Activated T-cell treated with anti-CD3 and anti-CD28 coated beads, Interleukin-2, amount 50 U/mL, for 24 hours (primary cell): ENCODE measurements at places on chromosomes 7 and 10.

- no peak for DNase-seq
- H3K4me3 ChIP-seq, result no peak overlapping the region
- H3K36me3 ChIP-seq, result no peaks in the 10 kb centered on the region
- no peak overlapping the region for H3K27ac ChIP-seq
- H3K27me3 ChIP-seq, result peaks cover 3% of the 10 kb centered on the region
Measured at GRCh38 chr10:51846856-51847506, 147.6 kb upstream of the CSTF2T start.

DNA sequence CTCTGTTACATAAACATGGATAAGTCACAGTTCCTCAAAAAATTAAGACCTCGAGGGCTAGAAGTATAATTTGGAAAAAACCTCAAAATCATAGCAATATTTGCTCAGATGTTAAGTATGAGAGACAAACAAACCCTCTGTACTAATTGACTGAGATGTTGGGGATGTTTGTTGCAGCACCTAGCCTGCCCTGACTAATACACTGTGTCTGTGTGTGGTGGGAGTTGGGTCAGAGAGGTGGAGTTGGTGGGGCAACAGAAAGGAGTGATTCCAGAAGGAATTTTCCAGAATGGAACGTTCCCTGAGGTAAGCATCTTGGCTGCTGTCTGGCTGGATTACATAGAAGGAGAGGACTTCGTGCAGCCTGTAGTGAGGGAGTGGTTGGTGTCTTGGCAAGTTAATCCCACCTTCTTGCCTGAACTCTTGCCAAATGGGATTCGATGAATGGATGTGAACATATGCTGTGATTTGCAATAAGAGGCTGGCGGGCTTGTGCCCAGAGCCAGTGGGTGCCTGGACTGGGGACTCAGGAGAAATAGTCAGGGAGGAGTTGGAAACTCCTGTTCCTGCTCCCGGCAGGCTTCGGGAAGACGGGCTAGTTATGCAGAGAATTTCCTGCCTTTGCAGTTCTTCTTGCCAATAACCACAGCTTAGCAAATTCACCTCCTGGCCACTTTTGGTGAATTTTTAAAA, 9.3 kb upstream of the FAM180A start:
- no peaks in the 10 kb centered on the region for H3K36me3 ChIP-seq
- H3K27ac ChIP-seq, result no peak overlapping the region
- no peak overlapping the region for H3K4me3 ChIP-seq
- DNase-seq, result no peak

DNA sequence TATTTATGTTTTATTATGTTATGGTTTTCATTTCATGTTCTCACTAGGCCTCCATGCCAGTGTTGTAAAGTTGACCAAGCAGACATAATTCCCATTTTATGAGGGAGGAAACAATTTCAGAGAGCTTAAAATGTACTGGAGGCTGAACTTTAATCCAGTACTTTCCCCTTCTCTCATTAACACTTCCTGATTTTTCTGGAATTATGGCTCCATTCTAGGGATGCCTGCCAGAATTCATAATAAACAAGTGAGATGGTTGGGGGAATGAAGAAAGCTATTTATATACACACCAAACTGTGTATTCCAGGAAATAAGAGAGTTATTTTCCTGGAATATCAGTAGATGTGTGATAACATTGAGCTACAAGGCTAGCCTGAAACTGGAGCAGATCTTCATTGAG, 6.9 kb downstream of the TMEM236 start:
- no peaks in the 10 kb centered on the region for H3K36me3 ChIP-seq
- DNase-seq, result no peak
- peaks cover 4% of the 10 kb centered on the region for H3K4me1 ChIP-seq

- no peak overlapping the region for H3K27ac ChIP-seq
- DNase-seq, result no peak
- H3K4me1 ChIP-seq, result no peaks in the 10 kb centered on the region
- H3K27me3 ChIP-seq, result no peaks in the 10 kb centered on the region
Measured at GRCh38 chr7:34062341-34062740, 157.0 kb downstream of the BMPER start.

DNA sequence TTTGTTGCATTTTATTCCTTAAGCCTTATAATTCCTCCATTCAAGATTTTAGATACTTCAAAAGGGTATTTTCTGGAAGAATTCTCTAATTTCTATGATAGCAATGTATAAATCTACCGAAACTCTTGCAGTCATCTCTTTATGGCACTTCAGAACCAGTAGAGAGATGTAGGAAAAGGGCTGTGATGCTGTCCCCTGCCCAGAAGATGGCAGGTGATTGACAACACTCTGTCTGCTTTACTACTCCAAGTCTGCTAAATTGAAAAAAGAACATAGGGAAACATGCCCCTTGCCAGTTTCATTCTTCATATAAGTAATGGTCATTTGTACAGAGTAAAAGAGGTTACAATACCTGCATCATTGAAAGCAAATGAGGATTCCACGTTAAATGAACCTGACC, 5.1 kb downstream of the TCTN3 start:
- no peak overlapping the region for H3K27ac ChIP-seq
- H3K4me3 ChIP-seq, result no peak overlapping the region
- no peak for DNase-seq

DNA sequence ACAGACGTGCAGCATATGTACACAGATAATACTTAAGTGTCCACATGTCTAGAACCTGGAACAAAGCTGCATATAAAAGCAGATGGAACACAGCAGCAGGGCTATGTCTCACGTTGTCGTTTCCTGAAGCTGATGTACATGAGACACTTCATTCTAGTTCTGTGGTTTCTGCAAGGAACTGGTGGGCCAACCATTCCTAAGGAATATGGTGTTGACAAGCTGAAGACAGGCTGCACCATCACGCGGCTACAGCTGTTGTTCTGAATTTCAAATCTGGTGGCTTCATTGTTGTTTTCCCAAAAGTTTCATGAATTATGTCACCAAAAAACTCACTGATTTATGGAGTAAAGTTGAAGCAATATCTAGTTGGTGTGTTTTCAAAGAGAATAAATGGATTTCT, 33.7 kb downstream of the PRKAG2 start:
- DNase-seq, result no peak
- peaks cover 21% of the 10 kb centered on the region for H3K4me1 ChIP-seq
- peaks cover 3% of the 10 kb centered on the region for H3K36me3 ChIP-seq
- H3K27me3 ChIP-seq, result no peaks in the 10 kb centered on the region

DNA sequence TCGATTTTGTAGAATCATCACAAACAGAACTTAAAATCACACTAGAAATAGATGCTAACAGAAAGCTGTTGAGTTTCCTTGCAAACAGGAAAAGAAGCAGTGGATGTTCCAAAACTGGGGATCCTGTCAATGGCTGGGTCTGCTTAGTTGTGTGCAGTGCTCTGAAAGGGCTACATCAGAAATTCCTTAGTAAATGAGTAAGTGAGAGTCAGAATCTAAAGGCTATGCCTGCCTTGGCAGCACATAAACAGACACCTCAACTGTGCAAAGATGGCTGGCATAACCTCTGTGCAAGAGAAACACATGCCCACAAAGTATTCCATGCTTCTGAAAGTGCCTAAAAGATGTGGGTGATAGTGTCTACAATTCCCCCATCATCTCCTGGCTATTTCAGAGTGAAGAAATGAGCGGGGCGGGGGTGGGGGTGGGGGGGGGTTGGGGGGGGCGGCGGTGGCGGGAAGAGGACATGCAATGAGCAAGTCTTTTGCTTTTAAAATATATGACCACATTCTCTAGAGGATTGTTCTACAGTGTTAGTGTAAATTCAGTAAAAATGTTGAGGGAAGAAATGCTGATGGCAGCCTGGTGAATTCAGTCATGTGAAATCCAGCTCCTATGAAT, 138.1 kb upstream of the LAMB4 start:
- H3K36me3 ChIP-seq, result no peaks in the 10 kb centered on the region
- H3K27ac ChIP-seq, result no peak overlapping the region
- no peak for DNase-seq
- H3K27me3 ChIP-seq, result peaks cover 8% of the 10 kb centered on the region
- H3K4me3 ChIP-seq, result no peak overlapping the region

- no peak overlapping the region for H3K27ac ChIP-seq
- no peaks in the 10 kb centered on the region for H3K27me3 ChIP-seq
- no peak for DNase-seq
- peaks cover 18% of the 10 kb centered on the region for H3K4me1 ChIP-seq
Measured at GRCh38 chr10:132687181-132687892, 98.6 kb downstream of the NKX6-2 start.

GRCh38 chr10:15720635-15721287, 1.0 kb upstream of the ITGA8 start:
- H3K27ac ChIP-seq, result no peak overlapping the region
- H3K4me3 ChIP-seq, result no peak overlapping the region
- DNase-seq, result no peak

- peaks cover 47% of the 10 kb centered on the region for H3K36me3 ChIP-seq
- DNase-seq, result peak; percentile 61
- H3K4me1 ChIP-seq, result peaks cover 62% of the 10 kb centered on the region
- peak overlapping the region; percentile 97 for H3K27ac ChIP-seq
- H3K4me3 ChIP-seq, result peak overlapping the region; percentile 98
- H3K27me3 ChIP-seq, result no peaks in the 10 kb centered on the region
Measured at GRCh38 chr7:98251231-98251600, 816 bp downstream of the TECPR1 start.

GRCh38 chr10:24153031-24153430, 55.9 kb upstream of the KIAA1217 start:
- no peak overlapping the region for H3K4me3 ChIP-seq
- DNase-seq, result no peak
- H3K27ac ChIP-seq, result no peak overlapping the region
- H3K27me3 ChIP-seq, result no peaks in the 10 kb centered on the region
- H3K4me1 ChIP-seq, result no peaks in the 10 kb centered on the region

GRCh38 chr7:151779678-151780077, 97.2 kb downstream of the PRKAG2 start:
- no peak for DNase-seq
- peaks cover 10% of the 10 kb centered on the region for H3K4me1 ChIP-seq
- no peak overlapping the region for H3K4me3 ChIP-seq
- H3K27ac ChIP-seq, result no peak overlapping the region
- H3K36me3 ChIP-seq, result peaks cover 13% of the 10 kb centered on the region
- H3K27me3 ChIP-seq, result no peaks in the 10 kb centered on the region

DNA sequence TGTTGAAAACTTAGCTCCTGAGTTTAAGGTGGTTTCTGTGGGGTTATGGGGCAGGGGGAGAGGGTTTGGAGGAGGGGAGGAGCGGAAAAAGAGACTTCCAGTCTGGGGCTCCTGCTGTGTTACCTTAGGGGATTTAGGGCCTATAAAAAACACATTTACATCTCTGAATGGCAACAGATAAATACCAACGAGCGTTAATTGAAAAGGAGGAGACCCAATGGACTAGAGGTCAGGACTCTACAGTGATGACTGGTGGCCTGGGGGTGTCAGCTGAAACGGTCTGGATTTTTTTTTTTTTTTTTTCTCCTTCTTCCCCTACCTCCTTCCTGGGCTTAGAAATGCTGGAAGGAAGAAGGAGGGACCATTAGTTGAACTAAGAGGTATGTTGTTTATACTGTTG, 47.4 kb downstream of the AUTS2 start:
- no peak for DNase-seq
- H3K36me3 ChIP-seq, result no peaks in the 10 kb centered on the region
- H3K27me3 ChIP-seq, result peaks cover 5% of the 10 kb centered on the region
- H3K4me3 ChIP-seq, result no peak overlapping the region
- no peaks in the 10 kb centered on the region for H3K4me1 ChIP-seq

- no peaks in the 10 kb centered on the region for H3K36me3 ChIP-seq
- H3K4me1 ChIP-seq, result peaks cover 4% of the 10 kb centered on the region
- H3K4me3 ChIP-seq, result no peak overlapping the region
- DNase-seq, result no peak
- no peaks in the 10 kb centered on the region for H3K27me3 ChIP-seq
- no peak overlapping the region for H3K27ac ChIP-seq
Measured at GRCh38 chr10:77247031-77247990, 390.3 kb downstream of the KCNMA1 start.

GRCh38 chr7:40599836-40600235, 465.0 kb downstream of the SUGCT start:
- no peak overlapping the region for H3K4me3 ChIP-seq
- no peak overlapping the region for H3K27ac ChIP-seq
- no peak for DNase-seq
- H3K4me1 ChIP-seq, result peaks cover 11% of the 10 kb centered on the region
- H3K27me3 ChIP-seq, result peaks cover 5% of the 10 kb centered on the region

DNA sequence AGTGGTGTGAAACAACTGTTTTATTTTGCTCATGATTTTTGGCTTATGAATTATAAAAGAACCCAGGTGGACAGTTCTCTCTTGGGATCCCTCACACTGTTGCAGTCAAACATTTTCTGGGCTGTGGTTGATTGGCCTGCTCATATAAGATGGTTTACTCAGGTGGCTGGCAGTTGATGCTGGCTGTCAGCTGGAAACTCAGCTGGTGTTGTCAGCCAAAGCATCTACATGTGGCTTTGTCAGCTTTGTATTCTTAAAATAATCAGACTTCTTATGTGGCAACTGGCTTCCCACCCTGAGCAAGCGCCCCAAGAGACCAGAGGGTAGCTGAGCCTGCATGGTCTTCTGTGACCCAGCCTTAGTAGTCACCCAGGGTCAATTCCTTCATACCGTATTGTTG, 534.7 kb downstream of the NRG3 start:
- DNase-seq, result no peak
- H3K27ac ChIP-seq, result no peak overlapping the region
- no peaks in the 10 kb centered on the region for H3K36me3 ChIP-seq
- H3K27me3 ChIP-seq, result no peaks in the 10 kb centered on the region
- no peak overlapping the region for H3K4me3 ChIP-seq

- H3K4me3 ChIP-seq, result peak overlapping the region; percentile 87
- no peaks in the 10 kb centered on the region for H3K27me3 ChIP-seq
- DNase-seq, result no peak
- H3K27ac ChIP-seq, result peak overlapping the region; percentile 92
Measured at GRCh38 chr7:44080686-44081265, 1.6 kb downstream of the POLM start.

- H3K27ac ChIP-seq, result no peak overlapping the region
- H3K36me3 ChIP-seq, result peaks cover 97% of the 10 kb centered on the region
- H3K27me3 ChIP-seq, result no peaks in the 10 kb centered on the region
- no peak overlapping the region for H3K4me3 ChIP-seq
Measured at GRCh38 chr10:99754670-99755069, 22.6 kb downstream of the CUTC start.

DNA sequence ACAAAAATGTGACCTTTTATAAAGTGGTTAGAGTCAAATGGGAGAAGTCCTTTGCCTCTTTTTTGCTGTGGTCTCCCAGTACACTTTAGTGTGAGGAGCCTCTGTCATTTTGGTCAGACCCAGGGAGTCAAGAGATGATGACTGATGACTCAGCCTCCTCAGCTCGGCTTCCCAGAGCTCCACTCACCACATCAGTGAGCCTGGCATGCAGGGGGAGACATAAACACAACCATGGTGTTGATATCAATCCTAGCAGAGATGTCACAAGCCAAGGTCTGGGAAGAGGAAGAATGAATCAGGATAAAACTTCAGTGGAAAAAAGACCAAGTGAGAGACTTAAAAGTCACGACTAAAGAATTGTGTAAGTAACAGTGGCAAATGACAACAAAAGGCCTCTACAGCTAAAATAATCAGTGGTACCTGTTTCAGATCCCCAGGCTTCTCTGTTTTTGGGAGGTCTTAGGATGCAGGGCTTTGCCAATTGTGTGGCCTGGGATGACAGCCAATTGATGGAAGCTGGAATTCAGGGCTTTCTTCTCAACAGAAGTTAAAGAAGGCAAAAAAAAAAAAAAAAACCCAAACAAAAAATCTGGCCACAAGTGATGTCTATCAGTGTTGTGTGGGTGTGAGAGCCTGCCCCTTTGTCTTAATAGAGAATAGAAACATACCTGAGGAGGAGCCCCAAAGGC, 50.2 kb downstream of the TFAM start:
- no peaks in the 10 kb centered on the region for H3K36me3 ChIP-seq
- no peak overlapping the region for H3K27ac ChIP-seq
- H3K27me3 ChIP-seq, result peaks cover 7% of the 10 kb centered on the region
- DNase-seq, result no peak

- DNase-seq, result no peak
- H3K27me3 ChIP-seq, result no peaks in the 10 kb centered on the region
- H3K36me3 ChIP-seq, result no peaks in the 10 kb centered on the region
- H3K4me1 ChIP-seq, result peaks cover 4% of the 10 kb centered on the region
Measured at GRCh38 chr10:79259834-79260233, 87.4 kb upstream of the PPIF start.
